ENCODE measurements at places on chromosomes 7 and 10. TPM values are rescaled to one million over a fixed set of nuclear protein-coding genes. Genes with fewer than 3 reads are reported as not detected.

CNNM1 gene
- total RNA-seq = 0.61 TPM

CNTNAP2 gene
- 1.3 TPM for total RNA-seq

GRCh38 chr7:146388928-146389327, 272.3 kb downstream of the CNTNAP2 start:
- DNase-seq = no peak

- no peak for DNase-seq
Measured at GRCh38 chr10:124119946-124120345, 26.5 kb upstream of the CHST15 start.

DNA sequence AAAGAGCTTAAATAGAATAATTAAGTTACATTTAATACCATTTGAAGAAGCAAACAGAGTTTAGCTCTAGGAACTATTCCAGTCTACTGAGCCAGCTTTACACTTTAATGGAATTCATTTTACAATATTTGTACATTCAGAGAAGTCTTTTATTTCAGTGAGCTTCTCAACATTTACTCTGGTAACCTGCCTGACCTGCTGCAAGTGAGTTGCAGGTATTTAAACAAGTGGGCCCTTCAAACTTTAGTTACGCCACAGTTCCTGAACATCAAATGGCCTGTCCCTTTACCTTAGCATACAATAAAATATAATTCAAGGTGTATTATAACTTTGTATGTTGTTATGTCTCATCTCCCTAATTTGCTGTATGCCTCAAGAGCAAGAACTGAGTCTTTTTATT, 121.6 kb upstream of the SEMA3C start:
- no peak for DNase-seq

Measured in mesenteric fat pad (tissue), 1 donor.